ENCODE measurements at places on chromosomes 1 and 21.

- DNase-seq, result peak; percentile 78
These were observed 74.9 kb upstream of the ANGPTL1 start for GRCh38 chr1:178945763-178946266.

DNA sequence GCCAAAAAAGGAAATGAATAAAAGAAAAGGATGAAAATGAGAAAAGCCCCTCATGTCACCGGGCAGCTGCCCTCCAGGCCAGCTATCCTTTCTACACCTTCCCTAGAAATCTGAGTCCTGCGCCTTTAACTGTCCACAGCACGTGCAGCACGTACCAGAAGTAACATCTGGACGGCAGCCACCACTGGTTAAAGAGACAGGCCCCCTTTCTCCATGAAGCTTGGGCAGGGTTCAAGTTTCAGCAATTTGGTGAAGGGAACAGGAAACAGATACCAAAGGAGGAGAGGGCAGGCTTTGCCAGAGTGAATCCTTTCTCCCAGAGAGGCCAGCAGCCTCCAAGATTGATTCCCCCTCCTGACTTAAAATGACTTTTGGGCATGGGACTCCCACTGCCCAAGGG, 3.6 kb upstream of the KIAA2013 start:
- no peak for DNase-seq

- no peak for DNase-seq
These were observed 294.9 kb upstream of the ADGRL2 start for GRCh38 chr1:81505831-81506230.

DNA sequence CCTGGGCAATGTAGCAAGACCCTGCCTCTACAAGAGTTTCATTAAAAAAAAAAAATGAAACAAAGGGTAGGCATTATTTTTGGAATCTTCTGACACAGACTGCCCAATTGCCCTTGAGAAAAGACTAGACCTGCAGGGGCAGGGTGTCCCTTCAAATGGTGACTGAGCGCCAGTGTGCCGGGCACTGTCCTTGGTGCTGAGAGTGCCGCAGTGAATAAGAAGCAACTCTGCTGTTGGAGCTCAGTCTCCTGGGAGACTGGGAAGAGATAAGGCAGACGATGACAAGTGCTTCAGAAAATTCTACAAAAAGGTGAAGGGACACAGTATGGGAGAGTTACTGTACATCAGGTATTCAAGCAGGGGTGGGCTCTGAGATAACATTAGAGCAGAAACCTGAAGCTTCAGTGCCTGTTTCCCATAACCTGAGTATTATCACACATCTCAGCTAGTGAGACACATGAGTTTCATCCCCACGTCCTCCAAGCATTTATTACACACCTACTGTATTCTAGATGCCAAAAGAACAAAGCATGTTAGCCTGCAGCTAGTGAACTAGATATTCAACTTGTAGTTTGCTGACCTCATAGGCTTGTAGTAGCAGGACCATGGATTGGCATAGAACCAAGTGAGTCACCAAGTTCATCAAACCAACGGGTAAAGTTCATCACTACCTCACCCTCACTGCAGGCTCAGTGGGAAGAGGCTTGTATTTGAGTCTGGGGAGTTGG, 18.4 kb upstream of the RPL11 start:
- no peak for DNase-seq

GRCh38 chr21:39048574-39048973, 134.7 kb downstream of the PSMG1 start:
- no peak for DNase-seq

GRCh38 chr1:228493141-228494043, 6.2 kb downstream of the RNF187 start:
- DNase-seq, result peak; percentile 84

- DNase-seq, result no peak
These were observed 31.1 kb downstream of the ERI3 start for GRCh38 chr1:44323947-44324346.

- no peak for DNase-seq
These were observed 136.6 kb upstream of the GFI1 start for GRCh38 chr1:92623187-92623778.

DNA sequence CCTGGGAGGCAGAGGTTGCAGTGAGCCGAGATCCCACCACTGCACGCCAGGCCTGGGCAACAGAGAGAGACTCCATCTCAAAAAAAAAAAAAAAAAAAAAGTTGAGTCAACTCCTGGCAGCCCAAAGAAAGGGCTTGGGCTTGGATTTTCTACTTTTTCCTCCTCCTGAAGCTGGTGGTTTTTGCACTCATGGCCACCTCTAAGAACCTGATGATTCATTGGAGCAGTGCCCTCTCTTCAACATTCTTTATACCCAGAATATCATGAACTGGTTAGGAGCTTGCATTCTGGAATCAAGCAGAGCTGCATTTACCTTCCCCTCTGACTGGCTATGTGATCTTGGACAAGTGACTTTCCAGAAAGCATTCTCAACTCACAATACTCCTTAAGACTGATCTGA, 3.5 kb upstream of the ACTA1 start:
- DNase-seq, result no peak

DNA sequence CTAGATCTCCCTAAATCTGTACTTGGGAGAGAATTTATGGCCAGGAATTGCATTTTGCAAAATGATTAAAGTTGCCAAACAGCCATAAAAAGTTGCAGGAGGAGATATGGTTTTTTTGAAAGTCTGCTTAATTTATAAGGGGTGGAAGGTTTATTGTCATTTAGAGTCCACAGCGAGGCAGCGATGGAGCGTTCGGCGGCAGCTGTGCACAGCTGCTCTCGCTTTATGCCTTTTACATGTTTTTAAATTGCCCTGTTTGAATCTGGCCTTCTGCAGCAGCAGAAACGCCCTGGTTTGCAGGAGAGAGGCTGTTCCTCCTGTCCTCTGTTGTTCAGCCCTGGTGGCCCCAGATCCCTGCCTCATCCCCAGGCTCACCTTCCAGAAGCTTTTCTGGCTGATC, 144.9 kb upstream of the POU3F1 start:
- DNase-seq, result no peak

DNA sequence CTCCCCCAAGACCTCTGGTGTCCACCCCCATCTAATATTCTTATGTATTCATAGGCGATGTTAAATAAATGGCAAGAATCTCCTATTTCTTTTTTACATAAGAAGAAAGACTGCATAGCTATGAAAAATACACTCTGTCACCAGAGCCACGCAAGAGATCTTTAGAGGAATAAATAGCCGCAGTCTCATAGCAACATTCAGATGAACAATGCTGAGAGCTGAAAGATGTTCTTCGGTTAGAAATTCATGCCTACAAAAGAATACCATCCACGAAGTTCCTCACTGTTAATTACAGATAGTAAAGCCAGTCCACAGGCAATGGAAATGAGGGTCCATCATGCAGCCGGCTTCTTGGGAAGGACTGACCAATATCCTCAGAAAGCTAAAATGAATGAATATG, 76.0 kb upstream of the SOD1 start:
- DNase-seq, result no peak

DNA sequence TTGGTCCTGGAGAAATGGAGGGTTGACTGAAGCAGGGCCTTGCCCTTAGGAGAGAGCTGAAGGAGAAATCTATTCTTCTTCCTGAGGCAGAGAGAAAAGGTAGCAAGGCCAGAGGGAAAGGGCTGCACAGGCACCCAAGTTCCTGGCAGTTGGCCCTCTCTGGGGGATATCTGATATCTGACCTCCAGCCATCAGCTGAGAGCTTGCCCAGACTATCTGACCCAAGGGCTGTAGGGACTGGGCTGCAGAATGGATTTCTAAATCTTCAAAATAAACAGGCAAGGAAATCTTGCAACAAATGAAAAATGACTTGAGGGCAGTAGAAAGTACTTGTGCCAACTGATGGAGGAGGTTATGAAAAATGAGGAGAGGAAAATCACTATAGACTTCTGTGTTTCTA, 498 bp upstream of the CLCA2 start:
- no peak for DNase-seq

GRCh38 chr1:43366179-43366578, 1.6 kb downstream of the ELOVL1 start:
- DNase-seq, result no peak

DNA sequence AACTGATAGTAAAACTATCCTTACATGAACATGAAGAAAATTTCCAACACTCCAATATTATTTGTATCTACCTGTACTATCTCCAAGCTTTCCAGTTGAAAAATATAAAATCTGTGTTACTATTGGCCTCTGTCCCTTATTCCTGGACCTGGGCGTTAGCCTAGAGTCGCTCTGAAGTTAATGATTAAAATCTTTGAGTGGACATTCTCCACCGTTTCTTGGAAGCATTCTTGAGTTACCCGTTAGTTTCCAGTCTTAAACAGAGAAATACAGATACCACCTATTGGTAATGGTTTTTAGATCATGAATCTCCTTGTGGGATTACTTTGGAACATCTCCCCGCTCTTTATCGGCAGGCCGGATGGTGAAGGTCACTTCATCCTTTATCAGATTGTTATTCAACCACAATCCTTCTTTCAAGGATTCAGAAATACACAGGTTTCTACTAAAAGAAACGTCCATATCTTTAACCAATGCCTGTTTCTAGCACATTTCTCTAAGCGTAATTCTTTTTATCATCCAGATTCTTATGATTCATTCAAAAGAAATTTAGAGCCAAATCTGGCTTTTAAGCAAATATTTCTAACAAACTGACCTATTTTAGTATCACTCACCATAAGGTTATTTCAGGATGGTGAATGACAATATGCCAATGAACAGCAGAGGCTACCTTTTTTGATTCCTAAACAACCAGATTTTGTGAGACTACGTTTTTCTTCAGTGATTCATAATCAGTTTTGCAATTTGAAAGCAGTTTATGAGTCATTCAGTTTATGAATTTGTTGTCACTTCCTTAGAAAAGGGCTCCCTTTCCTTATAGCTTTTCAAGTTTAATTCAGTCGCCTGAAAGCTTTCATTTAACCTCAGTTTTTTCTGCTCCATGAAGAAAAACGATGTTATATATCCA, 70.2 kb upstream of the ERRFI1 start:
- no peak for DNase-seq

GRCh38 chr1:191641420-191642260, 516.6 kb upstream of the RGS18 start:
- no peak for DNase-seq

DNA sequence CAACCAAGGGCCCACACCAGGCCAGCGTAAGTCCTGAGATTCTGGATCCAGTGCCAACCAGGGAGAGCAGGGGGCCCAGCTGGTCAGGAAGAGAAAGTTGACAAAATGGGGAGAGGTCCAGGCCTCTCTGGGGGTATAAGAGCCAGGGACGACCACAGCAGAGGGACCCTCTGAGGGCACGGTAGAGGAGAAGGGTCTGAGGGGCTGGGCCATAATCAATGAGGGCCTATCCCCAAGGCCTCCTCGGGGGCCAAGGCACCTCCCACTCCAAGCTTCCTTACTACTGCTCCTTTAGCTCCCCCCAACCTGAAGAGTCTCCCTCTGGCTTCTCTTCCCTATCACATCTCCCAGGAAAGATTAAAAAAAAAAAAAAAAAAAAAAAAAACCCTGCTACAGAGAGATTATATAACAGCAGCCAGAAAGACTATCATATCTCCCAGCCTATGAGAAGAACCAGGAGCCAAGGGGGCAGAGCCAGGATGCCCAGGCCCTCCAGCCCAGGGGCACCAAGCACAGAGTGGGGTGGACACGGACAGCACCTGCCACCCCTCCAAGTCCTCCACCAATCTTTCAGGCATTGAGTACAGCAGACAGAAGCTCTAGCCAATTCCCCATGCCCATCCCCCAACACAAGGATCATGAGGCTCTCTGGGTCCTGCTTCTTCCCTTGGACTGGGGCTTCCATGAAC, 2.7 kb downstream of the MEF2D start:
- DNase-seq, result no peak

- no peak for DNase-seq
These were observed 15.6 kb upstream of the ZNF669 start for GRCh38 chr1:247119600-247120407.

GRCh38 chr1:96863449-96863848, 141.9 kb downstream of the PTBP2 start:
- no peak for DNase-seq

DNA sequence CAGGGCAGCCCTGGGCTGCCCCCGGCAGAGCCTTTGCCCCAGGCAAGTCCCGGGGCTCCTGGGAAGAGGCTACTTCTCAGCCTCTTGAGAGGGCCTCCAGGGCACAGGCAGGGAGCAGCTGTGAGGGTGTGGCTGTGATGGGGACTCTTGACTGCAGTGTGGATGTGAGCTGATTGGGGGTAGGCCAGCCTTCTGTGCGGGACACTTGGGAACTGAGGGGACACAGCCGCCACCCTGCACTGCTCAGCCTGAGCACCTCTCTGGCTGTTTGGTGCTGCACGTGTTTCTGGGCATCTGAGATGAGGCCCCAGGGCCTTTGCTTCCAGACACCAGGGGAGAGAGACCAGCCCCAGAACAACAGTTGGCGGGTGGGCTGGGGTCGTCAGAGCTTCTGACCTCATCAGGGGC, 62.1 kb downstream of the SKI start:
- DNase-seq, result no peak

DNA sequence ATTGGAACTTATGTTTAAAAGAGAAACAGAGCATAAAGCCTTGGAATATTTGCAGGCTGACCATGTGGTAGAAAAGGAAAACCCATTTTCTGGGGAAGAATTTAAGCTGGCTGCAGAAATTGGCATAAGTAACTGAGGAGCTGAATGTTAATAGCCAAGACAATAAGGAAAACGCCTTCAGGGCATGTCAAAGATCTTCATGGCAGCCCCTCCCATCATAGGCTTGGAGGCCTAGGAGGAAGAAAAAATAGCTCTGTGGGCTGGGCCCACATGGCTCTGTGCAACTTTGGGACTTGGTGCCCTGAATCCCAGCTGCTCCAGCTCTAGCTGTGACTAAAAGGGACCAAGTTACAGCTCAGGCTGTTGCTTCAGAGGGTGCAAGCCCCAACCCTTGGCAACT, 51.5 kb downstream of the CTH start:
- DNase-seq, result no peak

GRCh38 chr1:118101515-118101844, 83.5 kb downstream of the SPAG17 start:
- no peak for DNase-seq

GRCh38 chr1:78092643-78093042, 46.9 kb downstream of the GIPC2 start:
- DNase-seq, result no peak

DNA sequence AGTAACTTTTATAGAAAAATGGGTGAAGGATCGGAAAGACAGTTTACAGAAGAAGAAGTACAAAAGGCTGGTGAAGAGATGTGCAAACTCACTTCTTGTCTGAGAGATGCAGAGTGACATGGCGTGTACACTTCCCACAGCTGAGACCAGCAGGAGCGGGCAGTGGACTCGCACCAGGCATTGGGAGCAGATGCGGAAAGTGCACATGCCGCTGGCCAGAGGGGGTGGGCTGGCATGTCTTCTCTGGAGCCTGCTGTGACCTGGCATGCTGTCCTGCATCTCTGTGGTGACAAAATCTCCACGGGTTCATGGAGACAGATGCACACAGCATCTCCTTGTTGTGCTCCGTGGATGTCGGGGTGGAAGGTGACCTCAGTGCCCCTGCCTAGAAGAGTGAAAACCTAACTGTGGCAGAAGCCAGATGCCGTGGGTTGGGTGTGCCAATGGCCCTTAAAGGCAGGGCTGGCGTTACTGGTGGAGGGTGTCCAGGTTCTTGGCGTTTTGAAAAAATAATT, 128.6 kb upstream of the COL6A1 start:
- peak; percentile 77 for DNase-seq

- peak; percentile 95 for DNase-seq
These were observed at the start of gene EGLN1 for GRCh38 chr1:231421971-231422797. Gene EGLN1 (minus strand): TSS chr1:231422287. CDS start chr1:231421888, 399 bp downstream.

GRCh38 chr1:27526569-27527222, 36.7 kb upstream of the WASF2 start:
- no peak for DNase-seq

- DNase-seq, result no peak
These were observed 541.1 kb upstream of the PRMT6 start for GRCh38 chr1:106515375-106515774.

GRCh38 chr1:30143517-30143916, 579.9 kb downstream of the MATN1 start:
- no peak for DNase-seq

GRCh38 chr1:98368995-98369394, 292.5 kb upstream of the SNX7 start:
- DNase-seq, result no peak
